ENCODE measurements at places on chromosomes 5 and 9.

DNA sequence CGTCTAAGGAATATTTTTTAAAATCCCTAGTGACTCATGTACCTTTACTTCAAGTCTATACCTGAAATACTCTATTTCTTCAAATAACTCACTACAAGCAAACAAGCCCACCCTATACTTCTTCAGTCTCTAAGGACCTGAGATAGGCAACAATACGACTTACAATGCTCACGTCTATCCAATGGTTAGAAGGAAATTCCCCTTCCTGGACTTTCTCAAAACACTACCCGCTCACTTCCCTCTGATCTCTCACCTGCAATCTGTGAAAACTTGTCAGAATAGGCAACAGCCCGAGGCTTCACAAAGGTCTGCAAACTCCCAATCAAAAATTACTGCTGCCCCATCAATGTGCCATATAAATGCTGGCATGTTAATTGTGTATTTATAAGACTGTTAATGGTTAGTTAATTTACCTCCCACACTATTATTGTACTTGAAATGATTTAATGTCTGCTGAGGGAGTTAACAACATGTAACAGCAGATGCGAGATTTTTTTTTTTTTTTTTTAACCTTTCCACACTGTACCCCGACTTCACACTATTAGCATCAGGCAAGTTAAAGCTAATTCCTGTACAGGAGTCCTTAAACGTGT is 27.3 kb downstream of the MAPKAP1 start:
- no peak for DNase-seq

DNA sequence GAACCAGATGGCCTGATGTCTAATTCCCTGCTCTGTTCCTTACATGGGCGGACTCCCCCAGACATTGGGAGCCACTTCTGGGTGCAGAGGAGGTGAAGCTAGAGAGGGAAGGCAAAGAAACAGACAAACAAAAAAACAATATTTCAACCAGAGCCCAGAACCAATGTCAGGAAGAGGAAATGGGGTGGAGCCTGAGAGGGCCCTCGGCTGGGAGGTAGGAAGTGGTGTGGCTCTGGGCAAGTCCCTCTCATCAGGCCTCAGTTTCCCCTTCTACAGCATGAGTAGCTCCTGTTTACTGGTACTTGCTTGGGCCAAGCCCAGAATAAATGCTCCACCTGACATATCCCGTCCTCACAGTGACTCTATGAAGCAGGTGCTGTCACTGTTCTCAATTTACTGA is 11.1 kb downstream of the SH2D3C start:
- DNase-seq: no peak

DNA sequence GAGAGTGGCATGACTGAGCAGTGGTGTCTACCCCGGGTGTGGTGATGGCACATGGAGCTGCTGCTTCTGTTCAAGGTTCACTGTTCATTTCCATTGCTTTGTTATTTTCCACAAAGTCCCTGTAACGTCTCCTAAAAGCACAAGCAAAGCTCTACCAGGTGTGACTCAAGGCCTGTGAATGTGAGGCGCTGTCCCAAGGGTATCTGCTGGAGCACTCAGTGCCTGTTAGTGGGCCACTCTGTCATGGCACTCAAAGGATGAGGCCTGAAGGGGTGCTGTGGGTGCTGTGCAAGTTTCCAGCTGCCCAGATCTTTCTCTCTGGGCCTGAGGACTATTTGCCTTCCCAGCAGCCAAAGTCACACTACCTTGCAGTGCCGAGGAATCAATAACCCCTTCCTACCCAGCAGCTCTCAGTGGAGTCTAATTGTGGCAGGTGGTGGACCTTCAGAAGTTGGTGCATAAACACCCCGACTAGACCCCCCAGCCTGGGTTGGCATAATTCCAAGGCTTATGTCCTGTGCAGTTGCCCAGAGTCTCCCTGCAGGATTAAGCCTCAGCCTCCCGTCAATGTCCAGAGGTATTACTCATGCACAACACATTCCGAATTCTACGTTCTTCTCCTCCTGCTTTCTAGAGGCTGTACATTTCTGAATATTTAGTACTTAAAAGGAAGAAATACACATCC is 17.4 kb upstream of the PTCH1 start:
- no peak for DNase-seq

GRCh38 chr9:137294091-137294680 is 7.9 kb downstream of the NRARP start:
- DNase-seq: peak; percentile 66

- no peak for DNase-seq
Observed at GRCh38 chr9:126496781-126497659, 116.7 kb upstream of the LMX1B start.
